ENCODE measurements at places on chromosomes 4 and X. TPM values are rescaled to one million over a fixed set of nuclear protein-coding genes. Genes with fewer than 3 reads are reported as not detected.

GRCh38 chrX:95044331-95044730 lies 1370.3 kb downstream of the FAM133A start:
- no peaks in the 10 kb centered on the region for H3K36me3 ChIP-seq
- no peak overlapping the region for H3K4me3 ChIP-seq
- H3K27ac ChIP-seq: no peak overlapping the region

DNA sequence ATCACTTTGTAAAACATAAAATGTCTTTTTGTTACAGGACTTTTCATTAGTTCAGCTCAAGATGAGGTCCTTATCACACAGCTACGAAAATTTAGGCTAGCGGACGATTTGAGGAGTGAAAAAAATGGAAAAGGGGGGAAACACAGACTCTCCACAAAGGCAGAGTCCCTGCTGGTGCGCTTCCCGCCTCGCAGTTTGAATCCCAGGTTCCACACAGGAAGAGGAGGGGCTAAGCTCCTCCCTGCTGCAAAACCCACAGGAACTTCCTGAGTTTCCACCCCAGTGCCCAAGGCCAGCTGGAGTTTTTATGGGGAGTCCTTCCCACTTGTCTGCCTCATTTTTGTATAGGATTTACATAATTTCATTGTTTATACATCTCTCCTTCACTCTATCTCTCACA lies 11.2 kb downstream of the ADAM29 start:
- H3K4me1 ChIP-seq: peaks cover 30% of the 10 kb centered on the region

DNA sequence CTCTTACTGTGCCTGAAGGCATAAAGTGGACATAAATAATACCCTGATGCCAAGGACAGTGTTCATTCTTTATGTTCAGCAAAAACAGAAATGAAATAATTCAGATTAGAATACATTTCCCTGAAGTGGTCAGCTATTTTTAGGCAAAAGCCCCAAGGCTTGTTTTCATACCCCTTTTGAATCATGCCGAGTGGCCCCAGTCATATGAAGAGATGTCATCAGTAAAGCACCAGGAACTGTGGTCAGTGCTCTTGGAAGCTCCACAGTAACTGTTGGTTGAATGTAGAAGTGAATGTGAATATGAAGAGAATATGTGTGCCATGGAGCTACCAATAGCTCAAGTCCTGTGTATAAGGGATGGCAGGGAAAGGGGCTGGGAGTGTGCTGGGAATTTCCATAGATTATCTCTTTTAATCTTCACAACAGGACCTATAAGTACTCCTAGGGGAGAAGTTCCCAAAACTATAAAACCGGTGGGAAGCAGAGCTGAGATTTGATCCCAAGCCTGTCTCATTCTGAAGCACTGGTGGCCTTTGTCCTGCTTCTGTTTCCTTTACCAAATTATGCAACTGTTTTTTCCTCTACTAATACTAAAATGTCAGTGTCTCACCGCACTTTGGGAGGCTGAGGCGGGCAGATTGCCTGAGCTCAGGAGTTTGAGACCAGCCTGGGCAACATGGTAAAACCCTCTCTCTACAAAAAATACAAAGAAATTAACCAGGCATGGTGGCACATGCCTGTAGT lies 52.6 kb downstream of the FNIP2 start:
- DNase-seq: no peak
- no peaks in the 10 kb centered on the region for H3K27me3 ChIP-seq
- no peaks in the 10 kb centered on the region for H3K36me3 ChIP-seq
- H3K4me3 ChIP-seq: no peak overlapping the region
- H3K4me1 ChIP-seq: peaks cover 59% of the 10 kb centered on the region
- H3K27ac ChIP-seq: peak overlapping the region; percentile 40

DNA sequence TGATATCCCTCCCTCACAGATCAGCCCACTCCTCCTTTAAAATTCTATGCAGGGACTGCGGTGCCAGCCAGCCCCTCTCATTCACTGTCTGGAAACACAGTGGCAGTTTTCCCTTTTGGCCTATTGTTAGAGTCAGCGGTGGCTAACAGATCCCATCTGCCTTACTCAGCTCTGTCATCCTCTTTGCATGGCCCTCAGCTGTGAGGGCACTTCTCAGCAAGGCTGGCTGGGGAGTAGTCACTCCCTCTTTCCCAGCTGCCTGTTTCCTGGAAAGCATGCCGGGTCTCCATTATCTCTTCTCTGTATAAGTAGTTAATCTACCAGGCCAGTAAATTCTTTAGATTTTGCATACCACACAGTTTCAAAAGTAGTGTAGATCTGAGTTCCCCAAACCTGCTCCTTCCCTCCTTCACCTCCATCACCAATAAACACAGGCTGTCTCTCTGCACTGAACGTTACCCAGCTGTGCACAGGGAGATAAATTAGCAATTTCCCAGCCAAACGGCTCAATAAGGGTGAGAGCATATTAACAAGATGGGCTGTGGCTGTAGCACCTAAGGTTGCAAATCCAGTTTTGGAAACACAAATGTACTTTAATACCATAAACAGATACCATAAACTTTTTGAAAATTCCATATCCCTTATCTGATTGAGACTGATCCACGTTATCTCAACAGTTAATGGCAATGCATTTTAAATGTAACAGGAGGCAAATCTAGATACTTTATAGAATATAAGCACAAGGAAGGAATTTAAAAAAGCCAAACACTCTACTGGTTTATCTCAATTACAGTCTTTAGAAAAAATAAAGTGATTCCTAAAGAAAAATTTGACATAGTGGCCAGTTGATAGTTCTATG lies 229.3 kb downstream of the ANKRD50 start:
- H3K27me3 ChIP-seq: no peaks in the 10 kb centered on the region
- DNase-seq: no peak
- peaks cover 43% of the 10 kb centered on the region for H3K4me1 ChIP-seq

DNA sequence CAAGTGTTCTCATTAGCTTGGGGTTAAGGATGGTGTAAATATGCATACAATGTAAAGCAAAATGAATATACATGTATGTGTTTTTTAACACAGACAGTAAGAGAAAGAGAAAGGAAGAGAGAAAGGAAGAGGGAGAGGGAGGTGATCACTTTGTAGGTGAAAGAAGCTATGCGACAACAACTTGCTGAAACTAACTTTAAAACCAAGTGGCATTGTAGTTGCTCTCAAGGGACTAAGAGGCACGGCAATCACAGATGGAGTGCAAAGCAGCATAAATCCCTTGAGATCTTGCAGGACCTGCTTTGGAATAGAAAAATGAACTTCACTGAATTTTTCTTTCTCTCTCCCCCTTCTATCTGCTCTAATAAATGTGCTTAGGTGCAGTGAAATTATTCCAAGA lies 1665.0 kb upstream of the TENM3 start:
- H3K27ac ChIP-seq: no peak overlapping the region
- peaks cover 1% of the 10 kb centered on the region for H3K27me3 ChIP-seq
- H3K36me3 ChIP-seq: no peaks in the 10 kb centered on the region
- DNase-seq: no peak
- no peak overlapping the region for H3K4me3 ChIP-seq
- H3K4me1 ChIP-seq: peaks cover 29% of the 10 kb centered on the region

DNA sequence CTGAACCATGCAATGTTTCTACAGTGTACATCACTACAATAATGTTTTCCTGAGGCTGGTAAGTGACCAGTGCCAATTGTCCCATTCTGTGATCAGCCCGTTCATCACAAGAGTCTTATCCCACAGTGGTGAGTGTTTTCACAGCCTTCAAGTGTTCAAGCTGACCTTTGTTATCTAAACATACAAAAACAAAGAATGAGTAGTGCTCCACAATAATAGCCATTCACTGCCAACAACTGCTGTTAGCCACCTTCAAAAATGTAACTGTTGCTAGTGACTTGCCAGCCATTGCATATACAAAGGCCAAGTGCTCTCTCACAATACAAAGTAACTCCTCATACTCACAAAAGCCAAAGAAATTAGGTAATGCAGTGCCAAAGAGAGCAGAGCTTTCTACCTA lies 1084.1 kb downstream of the FAM133A start:
- H3K4me1 ChIP-seq: no peaks in the 10 kb centered on the region
- no peak overlapping the region for H3K4me3 ChIP-seq
- no peak for DNase-seq
- no peak overlapping the region for H3K27ac ChIP-seq

- H3K4me3 ChIP-seq: no peak overlapping the region
- no peak overlapping the region for H3K27ac ChIP-seq
- peaks cover 2% of the 10 kb centered on the region for H3K4me1 ChIP-seq
These were observed 168.5 kb downstream of the IL15 start for GRCh38 chr4:141804836-141805235.

GRCh38 chr4:820230-821172 lies 5.4 kb downstream of the CPLX1 start:
- no peaks in the 10 kb centered on the region for H3K4me1 ChIP-seq
- H3K27me3 ChIP-seq: peaks cover 89% of the 10 kb centered on the region
- DNase-seq: no peak
- H3K36me3 ChIP-seq: no peaks in the 10 kb centered on the region
- no peak overlapping the region for H3K27ac ChIP-seq

- H3K27me3 ChIP-seq: no peaks in the 10 kb centered on the region
- no peak overlapping the region for H3K4me3 ChIP-seq
- H3K36me3 ChIP-seq: no peaks in the 10 kb centered on the region
- peaks cover 8% of the 10 kb centered on the region for H3K4me1 ChIP-seq
These were observed 1.1 kb upstream of the SLC10A7 start for GRCh38 chr4:146522869-146523205.

DNA sequence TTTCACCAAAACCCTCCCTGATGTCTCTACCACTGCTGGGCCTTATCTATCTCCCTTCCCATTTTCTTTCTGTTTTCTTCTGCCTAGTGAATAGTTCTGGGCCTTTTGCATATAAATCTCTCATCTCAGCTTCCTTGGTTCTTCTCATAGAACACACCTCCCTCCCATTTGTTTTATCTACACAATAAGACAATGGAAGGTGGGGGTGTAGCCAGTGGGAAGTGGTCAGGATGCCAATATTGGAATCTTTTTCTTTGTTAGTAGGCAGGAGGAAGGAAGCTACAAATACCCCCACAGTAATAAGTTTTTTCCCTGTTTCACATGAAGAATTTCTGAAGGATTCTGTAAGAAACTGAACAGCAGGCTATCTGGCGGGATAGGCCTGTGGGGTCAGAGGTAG lies 30.9 kb upstream of the RHOH start:
- no peak overlapping the region for H3K4me3 ChIP-seq
- peaks cover 45% of the 10 kb centered on the region for H3K36me3 ChIP-seq
- no peak for DNase-seq
- no peaks in the 10 kb centered on the region for H3K4me1 ChIP-seq
- no peak overlapping the region for H3K27ac ChIP-seq

DNA sequence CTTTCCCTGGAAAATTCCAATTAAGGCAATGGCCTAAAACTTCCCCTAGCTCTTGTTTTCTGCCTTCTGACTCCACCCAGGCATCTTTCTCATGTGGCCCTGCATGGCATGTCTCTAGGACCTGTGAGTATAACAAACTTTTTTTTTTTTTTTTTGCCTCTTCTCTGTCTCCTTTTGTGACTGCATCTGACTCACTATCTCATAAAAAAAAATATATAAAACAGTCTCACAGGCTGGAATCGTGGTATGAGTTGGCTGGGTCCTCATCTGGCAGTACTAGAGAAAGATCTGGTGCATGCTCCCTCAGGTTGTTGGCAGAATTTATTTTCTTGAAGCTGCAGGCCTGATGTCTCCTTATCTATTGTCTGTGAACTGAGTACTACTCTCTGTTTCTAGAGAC lies 313.9 kb downstream of the TECRL start:
- no peaks in the 10 kb centered on the region for H3K4me1 ChIP-seq
- DNase-seq: no peak
- no peak overlapping the region for H3K4me3 ChIP-seq
- no peaks in the 10 kb centered on the region for H3K27me3 ChIP-seq
- no peaks in the 10 kb centered on the region for H3K36me3 ChIP-seq
- H3K27ac ChIP-seq: no peak overlapping the region

GRCh38 chr4:155878611-155879010 lies 12.5 kb upstream of the ASIC5 start:
- H3K27me3 ChIP-seq: no peaks in the 10 kb centered on the region
- no peaks in the 10 kb centered on the region for H3K4me1 ChIP-seq
- no peak overlapping the region for H3K4me3 ChIP-seq
- peaks cover 2% of the 10 kb centered on the region for H3K36me3 ChIP-seq

- DNase-seq: no peak
- peaks cover 35% of the 10 kb centered on the region for H3K4me1 ChIP-seq
- no peak overlapping the region for H3K27ac ChIP-seq
- H3K27me3 ChIP-seq: no peaks in the 10 kb centered on the region
- no peak overlapping the region for H3K4me3 ChIP-seq
- H3K36me3 ChIP-seq: no peaks in the 10 kb centered on the region
These were observed 83.0 kb downstream of the PJA1 start for GRCh38 chrX:69082055-69082752.

DNA sequence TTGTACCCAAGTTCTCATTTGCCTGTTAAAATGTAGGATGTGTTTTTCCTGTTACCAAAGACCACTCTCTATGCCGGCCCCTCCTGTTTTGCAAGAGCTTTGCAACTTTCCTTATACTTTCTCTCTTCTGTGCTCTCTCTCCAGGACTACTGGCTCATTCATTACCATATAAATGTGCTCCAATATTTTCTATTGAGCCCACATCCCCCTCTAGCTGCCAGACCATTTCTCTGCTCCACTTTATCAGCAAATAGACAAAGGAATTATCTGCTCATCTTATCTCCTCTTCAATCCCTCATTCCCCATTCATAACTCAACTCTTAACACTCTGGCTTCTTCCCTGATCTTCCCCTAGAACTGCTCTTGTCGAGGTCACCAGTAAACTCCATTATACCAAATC lies 33.6 kb downstream of the RPGR start:
- H3K4me1 ChIP-seq: no peaks in the 10 kb centered on the region
- DNase-seq: no peak
- no peaks in the 10 kb centered on the region for H3K36me3 ChIP-seq
- no peaks in the 10 kb centered on the region for H3K27me3 ChIP-seq
- H3K4me3 ChIP-seq: no peak overlapping the region
- no peak overlapping the region for H3K27ac ChIP-seq

DNA sequence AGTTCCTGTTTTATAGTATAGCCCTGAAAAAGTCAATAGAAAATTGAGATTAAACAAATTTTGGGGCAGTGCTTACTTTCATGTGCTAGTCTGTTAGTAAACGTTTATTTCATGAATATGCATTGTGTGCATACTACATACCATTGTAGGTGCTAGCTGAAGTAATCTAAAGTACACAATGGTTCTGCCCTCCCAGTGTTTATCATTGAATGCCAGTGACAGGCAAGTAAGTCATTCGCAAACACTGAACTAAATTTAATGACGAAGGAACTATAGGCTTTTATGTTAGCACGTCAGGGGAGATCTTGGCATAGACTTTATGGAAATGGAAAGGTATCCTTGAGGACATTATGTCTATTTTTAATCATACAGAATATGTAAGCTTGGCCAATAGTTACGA lies 426.9 kb upstream of the EPHA5 start:
- H3K27ac ChIP-seq: no peak overlapping the region
- no peak overlapping the region for H3K4me3 ChIP-seq
- H3K27me3 ChIP-seq: no peaks in the 10 kb centered on the region
- H3K36me3 ChIP-seq: no peaks in the 10 kb centered on the region
- DNase-seq: no peak

The CT45A10 gene
- total RNA-seq: not detected

The PLXNA3 gene
- total RNA-seq: 128 TPM

The MAGEB6 gene
- not detected for total RNA-seq

The HSFX2 gene
- total RNA-seq: not detected

The GAGE1 gene
- total RNA-seq: not detected

The ATP8A1 gene
- 13.0 TPM for total RNA-seq

The RTL9 gene
- total RNA-seq: 0.47 TPM

The FGA gene
- total RNA-seq: not detected

The PPP1R3F gene
- 11.4 TPM for total RNA-seq

The TMEM156 gene
- not detected for total RNA-seq

The CT45A3 gene
- total RNA-seq: not detected

The PABPC1L2B gene
- total RNA-seq: not detected

The FGF2 gene
- total RNA-seq: 13.0 TPM

Measured in mesothelial cell of epicardium (in vitro differentiated cells).